ENCODE measurements at places on chromosomes 6 and 20.

DNA sequence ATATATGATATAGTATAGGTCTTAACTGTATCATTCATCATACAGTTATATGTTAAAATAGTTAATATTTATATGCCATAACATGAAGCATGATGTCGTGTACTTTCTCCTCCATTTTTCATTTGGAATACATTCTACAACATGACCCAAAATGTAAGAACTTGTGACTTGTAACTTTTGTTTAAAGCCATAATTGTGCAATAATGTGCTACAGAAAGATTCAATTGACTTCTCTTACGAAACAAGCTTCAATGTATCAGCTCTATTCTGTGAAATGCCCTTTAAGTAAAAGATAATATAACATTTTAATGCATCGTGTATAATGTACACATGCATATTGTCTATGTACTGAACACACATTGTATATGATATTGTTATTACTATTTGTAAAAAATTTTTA, 76.7 kb upstream of the FABP7 start:
- no peak for DNase-seq

- DNase-seq, result peak; percentile 96
Measured at GRCh38 chr6:42407379-42407778, 44.3 kb downstream of the TRERF1 start.

- DNase-seq, result peak; percentile 94
Measured at GRCh38 chr20:10848810-10849370, 175.1 kb upstream of the JAG1 start.

DNA sequence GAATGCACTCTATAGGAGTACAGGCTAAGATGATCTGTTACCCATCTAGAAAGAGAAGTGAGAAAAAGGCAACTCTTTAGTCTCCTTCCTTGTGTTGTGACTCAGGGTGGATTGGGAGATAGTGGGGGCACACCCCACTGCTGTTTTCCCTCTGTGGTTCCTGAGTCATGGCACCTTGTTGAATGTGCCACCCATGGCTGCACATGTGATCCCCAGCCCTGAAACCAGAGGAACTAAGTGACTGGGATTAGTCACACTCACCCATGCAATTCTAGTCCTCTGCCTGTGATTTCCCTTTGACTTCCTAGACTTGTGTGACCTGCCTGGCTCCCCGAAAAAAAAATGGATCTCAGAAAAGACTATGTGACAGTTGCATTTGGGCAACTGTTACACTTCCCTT, 48.6 kb upstream of the HTR1B start:
- no peak for DNase-seq

GRCh38 chr6:88916615-88917208, 46.7 kb downstream of the RNGTT start:
- DNase-seq, result no peak

- DNase-seq, result peak; percentile 58
Measured at GRCh38 chr20:15654208-15654649, 919.0 kb downstream of the KIF16B start.

DNA sequence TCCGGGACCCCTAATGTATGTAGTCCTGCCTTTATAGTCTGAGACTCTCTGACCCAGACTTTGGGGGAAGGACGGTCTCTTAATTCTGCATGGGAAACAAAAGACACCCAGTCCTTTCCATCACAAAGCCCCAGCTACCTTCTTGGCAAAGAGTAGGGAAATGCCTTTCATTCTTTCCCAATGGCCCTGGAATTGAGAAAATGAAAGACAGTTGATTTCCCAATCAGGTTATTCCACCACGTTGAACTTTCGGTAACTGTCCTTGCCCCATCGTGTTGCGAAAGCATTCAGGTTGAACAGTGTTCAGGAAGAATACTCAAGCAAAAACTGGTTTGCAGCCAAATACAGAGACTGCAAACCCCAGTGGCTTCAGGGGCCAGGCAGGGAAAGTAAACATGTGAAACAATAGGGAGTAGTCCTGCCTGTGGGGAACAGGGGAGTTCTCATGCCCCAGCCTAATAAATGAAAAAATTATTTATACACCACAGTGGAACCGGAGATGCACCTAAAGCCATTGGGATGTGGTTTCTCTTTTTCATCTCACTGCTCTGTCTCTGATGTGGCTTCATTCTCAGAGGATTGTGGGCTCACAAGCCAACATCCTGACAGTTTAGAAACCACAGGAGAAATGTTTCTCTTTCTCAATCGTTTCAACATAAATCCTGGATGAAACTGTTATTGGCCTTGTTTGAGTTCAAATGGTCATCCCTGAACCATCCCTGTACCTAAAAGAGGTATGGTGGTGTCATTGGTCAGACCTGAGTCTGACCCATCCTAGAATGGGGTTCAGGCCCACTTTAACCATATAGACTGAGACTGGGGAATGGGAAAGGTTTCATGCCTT, 44.2 kb upstream of the SLC9A8 start:
- DNase-seq, result peak; percentile 87

- DNase-seq, result no peak
Measured at GRCh38 chr20:57786304-57786932, 76.6 kb upstream of the PMEPA1 start.

- no peak for DNase-seq
Measured at GRCh38 chr6:4912559-4912958, 91.3 kb downstream of the RPP40 start.

GRCh38 chr6:108874470-108875160, 26.4 kb downstream of the ARMC2 start:
- peak; percentile 82 for DNase-seq

DNA sequence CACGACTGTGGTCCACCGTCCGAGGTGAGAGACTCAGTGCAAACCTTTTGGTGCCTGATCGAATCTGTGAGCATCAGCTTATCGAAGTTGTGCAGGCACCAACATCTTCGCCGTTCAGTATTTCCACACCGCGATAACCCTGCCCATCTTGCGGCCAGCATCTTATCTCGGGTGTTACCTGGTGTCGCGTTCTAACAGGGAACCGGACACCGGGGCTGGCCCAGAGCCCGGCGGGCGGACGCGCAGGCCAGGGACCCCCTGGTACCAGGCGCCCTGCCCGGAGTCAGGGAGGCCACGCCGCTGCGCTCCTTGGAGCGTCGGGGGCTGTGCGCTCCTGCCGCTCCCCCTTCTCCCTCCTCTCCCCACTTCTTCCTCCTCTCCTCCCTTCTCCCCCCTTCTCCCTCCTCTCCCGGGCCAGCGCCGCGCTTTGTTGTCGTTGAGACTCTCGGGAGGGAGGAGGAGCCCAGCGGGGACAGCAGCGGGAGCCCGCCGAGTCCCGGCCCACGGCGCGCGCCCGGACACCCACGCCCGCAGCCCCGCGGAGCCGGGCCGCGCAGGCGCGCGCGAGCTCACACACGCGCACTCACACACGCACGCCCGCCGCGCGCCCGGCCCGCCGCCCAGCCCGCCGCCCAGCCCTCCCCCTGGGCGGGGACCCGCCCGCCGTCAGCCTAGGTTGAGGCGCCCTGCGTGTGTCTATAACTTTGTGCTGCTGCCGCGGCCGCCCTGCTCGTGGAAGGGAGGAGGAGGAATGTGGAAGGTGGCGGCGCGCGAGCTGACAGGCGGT, 1.4 kb upstream of the FOXO3 start:
- DNase-seq, result peak; percentile 94

DNA sequence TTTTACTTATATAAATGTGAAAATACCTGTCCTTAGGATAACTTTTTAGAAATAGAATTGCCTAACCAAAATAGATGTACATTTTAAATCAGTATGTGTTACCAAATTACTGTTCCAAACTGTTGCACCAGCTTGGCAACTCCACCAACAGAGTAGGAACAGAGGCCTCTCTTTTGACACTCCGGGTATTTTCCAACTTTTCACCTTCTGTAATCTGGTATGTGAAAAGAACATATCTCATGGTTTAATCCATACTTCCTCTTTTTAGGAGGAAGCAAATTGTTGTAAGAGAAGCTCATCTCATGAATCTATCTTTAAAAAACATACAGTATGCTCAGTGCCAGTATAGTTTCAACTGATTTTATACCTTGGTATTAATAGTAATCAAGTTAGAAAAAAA, 24.9 kb downstream of the RNF144B start:
- no peak for DNase-seq

DNA sequence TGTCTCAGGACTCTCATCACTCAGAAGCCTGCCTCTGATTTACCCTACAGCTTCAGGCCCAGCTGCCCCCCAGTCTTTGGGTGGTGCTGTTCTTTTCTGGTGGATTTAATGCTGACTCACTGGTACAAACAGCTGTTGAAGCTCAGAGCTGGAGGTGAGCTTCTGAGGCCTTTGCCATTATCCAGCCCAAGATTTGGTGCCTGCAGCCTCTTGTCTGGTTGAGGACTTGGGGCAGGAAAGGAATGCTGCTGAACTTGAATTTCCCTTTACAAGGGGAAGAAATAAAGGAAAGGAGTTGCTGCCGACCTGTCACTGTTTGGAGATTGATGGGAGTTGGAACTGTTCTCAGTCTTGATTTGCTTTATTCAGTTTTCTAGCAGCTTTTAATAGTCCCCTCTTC, 19.8 kb downstream of the ABCF1 start:
- DNase-seq, result peak; percentile 65

GRCh38 chr20:7159903-7160302, 392.4 kb downstream of the BMP2 start:
- DNase-seq, result no peak

GRCh38 chr6:10425975-10426780, 11.3 kb upstream of the TFAP2A start:
- peak; percentile 76 for DNase-seq

DNA sequence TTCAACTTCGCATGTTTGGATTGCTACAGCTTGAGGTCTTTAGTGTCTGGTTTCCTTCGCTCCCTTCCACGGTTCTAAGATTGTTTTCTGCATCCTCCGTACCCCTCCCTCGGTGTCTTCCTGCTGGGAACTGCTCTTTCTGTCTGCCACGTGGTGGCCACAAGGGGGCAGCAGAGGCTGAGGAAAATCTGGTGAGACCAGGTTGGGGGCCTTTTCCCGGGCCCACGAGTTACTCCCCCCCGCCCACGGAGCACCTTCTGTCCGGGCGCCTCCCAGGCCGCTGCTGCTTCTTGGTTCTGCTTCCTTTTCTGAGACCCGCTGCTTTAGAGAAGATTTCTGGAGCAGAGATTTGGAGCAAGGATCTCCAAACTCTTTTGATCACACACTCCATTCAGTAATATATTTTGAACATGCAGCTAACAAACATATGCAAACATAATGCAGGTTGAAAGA, 21.1 kb upstream of the NOTCH4 start:
- peak; percentile 82 for DNase-seq

DNA sequence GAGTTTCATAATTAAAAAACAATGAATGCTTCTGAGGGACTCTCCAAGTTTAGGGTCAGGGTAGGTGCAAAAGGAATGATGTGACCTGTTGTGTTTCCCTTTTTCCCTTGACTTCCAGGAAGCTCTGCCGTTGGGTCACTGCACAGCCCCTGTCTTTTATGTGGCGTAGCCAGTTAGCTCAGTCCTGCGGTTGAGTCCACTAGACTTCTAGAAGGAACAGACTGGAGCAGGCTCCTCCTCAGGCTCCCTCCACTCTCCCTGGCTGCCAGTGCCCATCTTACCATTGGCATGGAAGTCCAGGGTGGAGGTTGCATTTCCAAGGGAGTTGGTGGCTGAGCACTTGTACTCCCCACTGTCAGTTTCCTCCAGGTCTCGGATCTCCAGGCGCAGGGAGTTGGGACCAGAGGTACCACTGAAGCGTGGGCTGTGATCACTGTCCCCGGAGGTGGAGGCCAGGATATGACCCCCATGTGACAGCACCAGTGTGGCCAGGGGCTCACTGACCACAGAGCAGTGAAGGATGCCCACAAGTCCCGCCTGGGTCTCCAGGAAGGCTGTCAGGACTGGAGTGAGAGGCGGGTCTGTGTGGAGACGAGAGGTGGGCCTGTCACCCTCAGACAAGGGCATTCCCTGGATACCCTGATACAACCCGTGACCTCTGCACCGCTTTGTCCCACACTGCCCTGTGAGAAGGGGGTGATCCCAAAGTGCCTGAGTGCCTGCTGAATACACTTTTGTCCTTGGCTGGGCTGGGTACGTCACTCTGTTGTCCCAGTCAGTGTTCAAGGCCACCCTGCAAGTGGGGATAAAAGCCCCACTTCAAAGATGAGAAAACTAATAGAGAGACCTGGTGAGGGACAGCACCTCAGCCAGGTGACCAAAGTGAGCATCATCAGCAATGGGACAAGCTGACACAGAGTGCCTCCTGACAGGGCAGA, 11.1 kb downstream of the SIGLEC1 start:
- no peak for DNase-seq

DNA sequence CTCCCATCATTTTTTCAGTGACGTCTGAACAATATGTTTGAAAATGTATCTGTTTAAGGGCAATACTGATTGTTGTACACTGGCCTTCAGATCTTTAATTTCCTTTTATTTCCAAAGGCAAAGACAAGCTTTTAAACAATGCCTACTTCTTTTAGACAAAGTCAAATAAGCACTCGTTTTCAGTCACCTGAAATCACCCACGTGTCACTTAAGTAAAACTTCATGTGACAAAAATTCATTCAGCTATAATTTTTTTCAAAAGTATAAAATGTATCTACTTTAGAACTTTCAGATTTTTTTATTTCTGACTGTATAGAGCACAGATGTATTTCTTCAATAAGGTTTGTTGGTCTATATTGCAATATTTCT, 113.5 kb upstream of the BEND6 start:
- no peak for DNase-seq

- DNase-seq, result peak; percentile 9
Measured at GRCh38 chr6:131281471-131282270, 146.4 kb downstream of the AKAP7 start.

GRCh38 chr6:3159805-3160781, 2.7 kb upstream of the TUBB2A start:
- DNase-seq, result no peak

DNA sequence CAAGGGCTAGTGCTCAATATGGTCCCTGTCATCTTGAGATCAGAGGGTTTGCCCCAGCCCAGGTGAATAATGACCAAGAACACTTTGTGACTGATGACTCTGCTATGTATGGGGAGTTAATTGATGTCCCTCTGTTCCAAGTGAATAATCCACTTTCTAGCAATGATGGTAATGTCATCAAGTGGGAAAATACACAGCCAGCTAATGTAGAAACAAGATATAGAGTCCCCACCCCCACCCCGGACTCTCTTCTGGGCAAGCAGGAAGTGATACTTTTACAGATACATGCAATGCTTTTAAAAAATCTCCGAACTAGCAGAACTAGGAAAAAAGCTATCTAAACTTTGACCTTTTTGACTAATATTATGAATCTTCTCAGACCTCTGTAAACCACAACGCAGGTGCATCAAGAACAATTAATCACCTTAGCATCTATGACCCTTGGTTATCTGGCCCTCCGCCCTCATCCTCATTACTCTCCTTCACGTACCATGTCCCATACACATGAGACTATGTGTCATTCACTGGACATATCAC, 30.5 kb downstream of the CNR1 start:
- DNase-seq, result no peak

- peak; percentile 12 for DNase-seq
Measured at GRCh38 chr6:18246205-18246604, 18.1 kb downstream of the DEK start.

- no peak for DNase-seq
Measured at GRCh38 chr20:51196991-51197651, 174.2 kb upstream of the KCNG1 start.

- DNase-seq, result no peak
Measured at GRCh38 chr6:73308712-73309534, 45.2 kb downstream of the DPPA5 start.
